ENCODE measurements at places on chromosomes 3 and 15. TPM values are rescaled to one million over a fixed set of nuclear protein-coding genes. Genes with fewer than 3 reads are reported as not detected.

The RHO gene
- total RNA-seq, result not detected

The ITIH4 gene
- total RNA-seq, result 1.6 TPM

The CELF6 gene
- total RNA-seq, result under 0.01 TPM

The HDGFL3 gene
- total RNA-seq, result 21.6 TPM

The ACTC1 gene
- total RNA-seq, result not detected

The WDR6 gene
- 81.0 TPM for total RNA-seq

The CCR8 gene
- not detected for total RNA-seq

The COX5A gene
- 34.6 TPM for total RNA-seq

The SLC9A9 gene
- total RNA-seq, result 10.3 TPM

The SPRED1 gene
- 30.7 TPM for total RNA-seq

The TRANK1 gene
- 14.4 TPM for total RNA-seq

The GPR149 gene
- not detected for total RNA-seq

The SLC22A14 gene
- under 0.01 TPM for total RNA-seq

The TRPC1 gene
- total RNA-seq, result 31.4 TPM

The SH2D7 gene
- total RNA-seq, result not detected

The PRSS50 gene
- not detected for total RNA-seq

The ISL2 gene
- 0.37 TPM for total RNA-seq

The GOLGA8M gene
- 0.92 TPM for total RNA-seq

The SPINK8 gene
- total RNA-seq, result not detected

The ABCF3 gene
- total RNA-seq, result 64.9 TPM

The ITIH3 gene
- total RNA-seq, result 0.09 TPM

The B3GNT5 gene
- total RNA-seq, result 1.00 TPM

The SAXO2 gene
- 0.65 TPM for total RNA-seq

The FAM174B gene
- total RNA-seq, result 1.4 TPM

The GPR62 gene
- 0.09 TPM for total RNA-seq

The DLEC1 gene
- total RNA-seq, result 0.09 TPM

The MAP2K5 gene
- total RNA-seq, result 4.4 TPM

The ZDHHC23 gene
- 0.74 TPM for total RNA-seq

The TMEM207 gene
- total RNA-seq, result not detected

The ABHD10 gene
- 39.1 TPM for total RNA-seq

The C3orf20 gene
- total RNA-seq, result 0.09 TPM

The SLC28A2 gene
- not detected for total RNA-seq

The TSPAN3 gene
- total RNA-seq, result 276 TPM

The LOXL1 gene
- total RNA-seq, result 65.4 TPM

The CCR3 gene
- not detected for total RNA-seq
